ENCODE measurements at places on chromosomes 6 and 20.
A peak's percentile ranks its signal among the peaks of the same experiment; 100 is the strongest.

GRCh38 chr20:1625083-1625690, 5.4 kb upstream of the SIRPB1 start:
- DNase-seq: no peak

DNA sequence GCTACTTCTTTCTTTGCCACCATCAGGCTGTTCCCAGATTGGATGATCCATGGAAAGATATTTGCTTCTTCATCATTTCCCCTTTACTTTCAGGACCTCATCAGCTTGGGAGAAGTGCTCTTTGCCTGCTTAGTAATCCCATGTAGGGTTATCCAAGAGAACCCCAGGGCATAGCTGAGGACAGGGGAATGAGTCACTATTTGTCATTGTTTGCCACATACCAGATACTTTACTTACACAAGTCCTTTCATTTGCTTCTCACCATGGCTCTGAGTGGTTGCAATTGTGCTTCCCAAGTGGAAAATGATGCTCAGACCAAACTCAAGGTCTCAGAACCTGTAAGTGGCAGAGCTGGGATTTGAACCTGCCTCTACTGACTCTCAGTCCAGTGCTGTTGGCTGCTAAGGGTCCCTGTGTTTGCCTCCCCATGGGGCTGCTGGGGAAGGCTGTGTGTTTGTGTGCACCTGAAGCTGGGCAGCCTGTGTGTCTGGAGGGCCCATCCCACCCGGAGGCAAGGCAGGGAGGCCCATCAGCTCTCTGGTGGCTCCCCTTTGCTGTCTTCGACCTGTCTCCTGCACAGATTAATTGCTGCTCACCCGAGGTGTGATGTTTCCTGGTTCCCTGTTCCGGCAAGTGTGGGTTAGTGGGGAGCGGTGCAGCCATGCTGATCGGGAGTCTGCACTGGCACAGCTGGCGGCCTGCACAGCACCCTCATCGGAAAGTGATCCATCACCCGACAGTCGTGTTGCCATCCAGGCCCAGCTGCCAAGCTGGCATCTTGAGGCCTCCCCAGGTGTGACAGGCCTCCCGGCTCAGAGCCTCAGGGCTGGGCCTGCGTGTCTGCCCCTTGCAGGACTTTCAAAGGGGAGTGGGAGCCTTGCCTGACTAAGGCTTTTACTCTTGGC, 228.8 kb downstream of the DHX35 start:
- no peak for DNase-seq

GRCh38 chr6:31397901-31398525, 5.4 kb upstream of the MICA start:
- DNase-seq: no peak

GRCh38 chr6:30915591-30915946, 1.5 kb downstream of the VARS2 start:
- peak; percentile 62 for DNase-seq

DNA sequence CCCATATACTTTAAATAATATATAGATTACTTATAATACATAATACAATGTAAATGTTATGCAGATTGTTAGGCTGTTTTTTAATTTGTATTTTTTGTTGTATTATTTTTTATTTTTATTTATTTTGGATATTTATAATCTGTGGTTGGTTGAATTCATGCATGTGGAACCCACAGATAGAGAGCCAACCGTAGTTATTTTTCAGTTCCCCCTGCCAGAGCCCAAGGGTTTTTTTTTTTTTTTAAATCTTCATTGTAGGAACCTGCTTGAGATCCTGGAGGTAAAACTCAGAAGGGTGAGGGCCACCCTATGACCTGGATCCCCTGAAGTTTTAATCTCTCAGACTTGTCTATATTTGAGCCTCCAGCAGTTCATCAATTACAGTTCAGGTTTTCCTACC, 133.2 kb downstream of the B3GAT2 start:
- no peak for DNase-seq

DNA sequence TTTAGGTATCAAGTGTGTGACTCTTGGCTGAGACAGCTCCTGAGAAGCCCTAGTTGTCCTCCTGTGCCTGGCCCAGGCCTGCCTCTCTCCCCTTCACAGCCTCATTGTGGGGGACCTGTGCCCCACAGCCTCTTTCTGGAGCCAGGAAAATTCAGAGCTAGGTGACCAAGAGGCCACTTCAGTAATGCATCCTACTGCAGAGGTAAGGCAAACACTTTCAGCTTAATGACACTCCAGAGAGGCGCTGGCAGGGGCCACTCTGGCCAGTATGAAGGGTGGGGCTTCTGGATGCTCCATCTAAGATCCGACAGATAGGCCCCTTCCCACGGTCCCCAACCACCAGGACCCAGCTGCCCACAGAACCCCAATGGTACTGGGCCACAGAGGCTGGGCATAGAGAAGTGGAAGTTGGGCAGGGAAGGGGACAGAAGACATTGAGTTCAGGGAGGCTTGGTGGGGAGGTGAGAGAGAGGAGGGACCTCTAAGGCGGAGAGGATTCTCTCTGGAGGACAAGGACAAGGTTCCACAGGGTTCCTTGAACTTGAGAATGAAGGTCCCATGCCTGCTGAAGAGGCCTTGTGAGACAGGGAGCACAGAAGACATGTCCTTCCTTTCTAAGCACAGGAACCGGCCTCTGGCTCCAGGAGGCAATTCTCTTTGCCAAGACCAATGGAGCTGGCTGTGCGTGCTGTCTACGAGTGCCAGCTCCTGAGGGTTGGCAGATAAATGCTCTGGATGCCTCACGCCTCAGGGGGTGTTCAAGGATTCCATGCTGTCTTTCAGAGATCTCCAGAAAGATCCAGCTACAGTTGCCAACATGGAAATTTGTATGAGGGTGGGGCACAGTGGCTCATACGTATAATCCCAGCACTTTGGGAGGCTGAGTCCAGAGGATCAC, 46.4 kb upstream of the TGM2 start:
- no peak for DNase-seq

DNA sequence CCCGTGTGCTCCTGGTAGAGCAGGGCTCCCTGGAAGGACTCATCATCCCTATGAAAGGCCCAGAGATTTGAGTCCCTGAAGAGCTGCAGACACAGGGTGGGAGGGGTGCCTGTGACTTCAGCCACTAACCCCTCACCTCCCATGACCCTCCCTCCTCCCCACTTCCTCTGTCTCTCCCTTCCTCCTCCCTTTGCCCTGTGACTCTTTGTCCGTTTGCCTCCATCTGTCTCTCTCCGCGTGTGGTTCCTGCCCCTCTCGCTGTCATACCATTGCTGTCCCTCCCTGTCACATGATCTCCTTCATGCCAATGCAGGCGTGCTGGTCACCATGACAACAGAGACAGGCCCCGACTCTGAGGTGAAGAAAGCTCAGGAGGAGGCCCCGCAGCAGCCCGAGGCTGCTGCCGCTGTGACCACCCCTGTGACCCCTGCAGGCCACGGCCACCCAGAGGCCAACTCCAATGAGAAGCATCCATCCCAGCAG, 19.0 kb downstream of the EPB41L1 start:
- peak; percentile 63 for DNase-seq

GRCh38 chr6:64838726-64839125, 868.3 kb downstream of the EYS start:
- DNase-seq: no peak

- no peak for DNase-seq
These were observed 49.7 kb upstream of the FRMD1 start for GRCh38 chr6:168128631-168129291.

DNA sequence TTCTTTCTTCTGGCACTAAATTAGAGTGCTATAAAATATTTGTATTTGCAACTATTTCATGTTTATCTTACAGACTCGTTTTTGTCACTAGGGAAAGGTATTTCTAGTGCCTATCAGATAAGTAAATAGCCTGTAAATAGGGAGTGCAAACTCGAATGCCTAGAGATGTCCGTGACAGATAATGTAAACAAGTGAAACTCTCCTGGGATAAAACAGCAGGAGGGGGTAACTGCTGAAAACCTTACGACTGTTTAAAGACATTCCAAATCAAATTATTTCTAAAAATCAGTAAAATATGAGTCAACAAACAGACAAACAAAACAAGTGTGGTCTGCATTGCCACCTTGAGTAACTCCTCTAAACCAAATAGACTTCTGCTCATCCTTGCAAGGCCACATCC, 932.1 kb downstream of the EYS start:
- DNase-seq: no peak

DNA sequence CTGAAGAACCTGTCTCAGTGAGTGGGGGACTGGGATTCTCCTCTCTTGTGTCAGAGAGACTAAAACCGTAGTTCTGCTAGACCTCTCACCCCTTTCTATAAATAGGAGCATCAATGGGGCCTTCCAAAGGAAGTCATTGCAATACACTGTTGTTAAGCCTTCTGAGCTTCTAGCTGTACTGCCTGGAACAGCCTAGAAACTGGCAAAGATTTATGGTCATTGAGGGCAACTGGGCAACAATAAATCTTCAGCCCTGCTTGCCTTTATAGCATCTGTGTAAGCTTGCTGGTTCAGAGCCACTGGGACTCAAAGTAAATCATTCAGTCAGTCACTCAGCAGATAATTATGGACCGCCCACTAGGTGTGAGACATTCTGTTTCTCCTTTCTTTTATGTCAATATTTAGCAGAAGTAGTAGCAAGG, 53.2 kb downstream of the PPP1R14C start:
- peak; percentile 47 for DNase-seq

DNA sequence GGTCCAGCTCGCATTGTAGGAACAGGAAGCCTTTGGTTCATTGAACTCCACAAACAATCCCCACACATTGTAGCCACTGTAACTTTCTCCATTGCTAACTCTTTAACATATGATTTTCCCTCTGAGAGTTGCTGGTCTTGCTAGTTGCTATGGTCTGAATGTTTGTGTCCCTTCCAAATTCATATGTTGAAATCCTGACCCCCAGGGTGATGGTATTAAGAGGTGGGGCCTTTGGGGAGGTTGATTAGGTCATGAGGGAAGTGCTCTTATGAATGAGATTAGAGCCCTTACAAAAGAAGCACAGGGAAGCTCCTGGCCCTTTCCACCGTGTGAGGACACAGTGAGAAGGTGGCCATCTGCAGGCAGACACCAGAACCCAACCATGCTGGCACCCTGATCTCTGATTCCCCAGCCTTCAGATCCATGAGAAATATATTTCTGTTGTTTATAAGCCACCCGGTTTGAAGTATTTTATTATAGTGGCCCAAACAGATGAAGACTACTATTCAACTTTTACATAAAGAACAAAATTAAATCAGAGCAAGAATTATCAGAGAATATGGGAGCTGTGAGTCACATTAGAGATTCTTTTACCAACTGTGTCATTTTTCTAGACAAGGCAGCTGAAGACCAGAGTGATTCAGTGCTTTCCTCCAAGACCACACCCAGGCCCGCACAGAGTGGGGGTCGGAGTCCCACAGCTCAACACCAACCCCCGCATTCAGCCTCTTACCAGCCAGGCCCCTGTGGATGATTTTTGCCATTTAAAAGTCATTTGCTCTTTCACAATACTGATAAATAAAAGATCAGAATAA, 143.0 kb downstream of the SAMD5 start:
- no peak for DNase-seq

- DNase-seq: no peak
These were observed 26.7 kb upstream of the RIPK1 start for GRCh38 chr6:3041606-3042005.

DNA sequence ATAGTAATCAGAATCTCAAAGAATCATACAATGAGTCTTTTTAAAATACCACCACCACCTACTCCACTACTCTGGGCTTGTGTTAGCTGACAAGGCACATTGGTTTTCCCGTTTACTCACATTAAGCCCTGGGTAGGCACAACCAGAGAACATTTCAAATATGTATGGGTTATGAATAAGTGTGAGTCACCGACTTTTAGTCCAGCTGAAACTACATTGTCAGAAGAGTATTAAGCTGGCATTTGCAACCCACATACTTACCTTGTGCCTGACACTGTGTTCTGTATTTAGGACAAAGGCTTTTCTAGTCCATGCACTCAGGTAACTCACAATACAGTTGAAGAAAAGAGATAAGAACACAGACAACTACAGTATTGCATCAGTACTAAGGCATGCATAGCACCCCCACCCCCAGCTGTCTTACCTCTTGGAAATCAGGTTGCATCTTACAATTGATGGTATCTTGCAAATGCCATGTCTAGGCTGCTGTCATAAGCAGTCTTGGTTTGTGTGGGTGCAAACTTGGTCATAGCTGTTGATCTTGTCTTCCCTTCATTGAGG, 40.3 kb upstream of the AHI1 start:
- DNase-seq: no peak

- no peak for DNase-seq
These were observed 540.5 kb downstream of the CD83 start for GRCh38 chr6:14658030-14658429.

DNA sequence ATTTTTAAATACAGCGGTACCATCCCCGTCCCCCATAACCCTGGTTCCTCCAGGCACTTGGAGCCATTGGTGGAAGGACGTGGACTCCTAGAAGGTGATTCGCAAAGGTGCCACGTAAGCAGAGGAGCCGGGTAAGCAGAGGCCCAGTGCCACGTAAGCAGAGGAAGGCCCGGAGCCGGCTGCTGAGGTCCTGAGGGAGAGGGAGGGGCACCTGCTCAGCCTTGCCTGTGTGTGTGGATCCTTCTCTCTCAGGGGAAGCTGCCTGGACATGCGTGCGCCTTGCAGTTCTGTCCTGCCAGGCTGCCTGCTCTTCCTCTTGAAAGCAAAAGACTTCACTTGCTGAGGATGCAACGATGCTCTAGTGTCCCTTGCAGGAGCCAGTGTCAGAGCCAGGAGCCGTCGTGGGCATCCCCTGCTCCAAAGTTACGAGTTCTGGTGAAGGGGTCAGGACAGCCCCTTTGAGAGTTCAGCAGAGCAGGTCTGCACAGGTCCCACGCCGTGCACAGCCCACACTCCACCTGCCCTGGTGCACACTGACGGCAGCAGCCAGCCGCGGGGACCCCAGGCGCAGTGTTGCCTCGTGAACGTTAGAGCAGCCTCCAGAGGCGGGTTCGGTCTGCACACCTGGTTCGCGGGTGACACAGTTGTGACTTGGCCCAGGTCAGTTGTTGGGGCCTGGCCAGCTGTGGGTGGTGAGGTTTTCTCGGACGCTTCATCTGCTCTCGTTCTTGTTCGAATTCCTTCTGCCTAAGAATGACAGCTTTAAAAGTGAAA, 1.9 kb upstream of the NKAIN4 start:
- DNase-seq: peak; percentile 13

- no peak for DNase-seq
These were observed 10.6 kb upstream of the BAK1 start for GRCh38 chr6:33590531-33591198.

GRCh38 chr20:19338960-19339359, 126.5 kb downstream of the SLC24A3 start:
- no peak for DNase-seq

GRCh38 chr6:52243282-52243893, 912 bp downstream of the IL17F start:
- no peak for DNase-seq

DNA sequence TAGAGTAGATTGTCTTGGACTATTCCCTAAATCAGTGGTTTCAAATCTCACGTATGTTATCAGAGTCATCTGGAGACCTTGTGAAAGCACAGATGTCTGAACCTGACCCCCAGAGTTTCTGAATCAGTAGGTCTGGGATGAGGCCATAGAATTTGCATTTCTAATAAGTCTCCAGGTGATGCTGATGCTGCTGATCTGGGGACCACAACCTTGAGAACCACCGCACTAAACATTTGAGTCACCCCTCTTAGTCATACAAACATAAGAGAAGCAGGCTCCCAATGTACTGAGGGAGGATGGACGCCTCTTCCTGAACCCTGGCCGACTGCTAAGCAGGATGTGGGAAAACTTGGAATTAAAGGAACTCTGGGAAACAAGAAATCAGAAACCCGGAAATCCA, 187.8 kb upstream of the PRDM1 start:
- no peak for DNase-seq

- DNase-seq: no peak
These were observed 37.7 kb downstream of the RANBP9 start for GRCh38 chr6:13673825-13674444.
